ENCODE measurements at places on chromosomes 3 and 15.

DNA sequence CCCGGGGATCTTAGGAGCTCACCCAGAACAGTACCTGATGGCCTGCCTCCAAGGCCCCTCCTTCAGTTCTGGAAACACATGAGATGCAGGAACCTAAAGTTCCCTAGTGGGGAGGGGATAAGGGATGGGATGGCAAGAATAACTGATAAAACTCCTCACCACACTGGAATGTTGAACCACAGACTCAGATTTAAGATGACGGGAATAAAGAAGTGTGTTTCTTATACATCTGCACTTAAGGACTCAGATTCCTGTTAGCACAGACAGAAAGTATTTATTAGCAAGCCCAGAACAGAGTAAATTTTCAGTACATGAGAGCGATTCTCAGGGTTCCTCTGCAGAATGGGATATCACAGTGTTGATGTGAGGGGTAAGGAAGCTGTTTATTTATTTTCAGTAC, 245.2 kb downstream of the TLE3 start:
- H3K27me3 ChIP-seq = no peaks in the 10 kb centered on the region
- DNase-seq = peak; percentile 83
- H3K27ac ChIP-seq = no peak overlapping the region
- peaks cover 10% of the 10 kb centered on the region for H3K4me1 ChIP-seq

DNA sequence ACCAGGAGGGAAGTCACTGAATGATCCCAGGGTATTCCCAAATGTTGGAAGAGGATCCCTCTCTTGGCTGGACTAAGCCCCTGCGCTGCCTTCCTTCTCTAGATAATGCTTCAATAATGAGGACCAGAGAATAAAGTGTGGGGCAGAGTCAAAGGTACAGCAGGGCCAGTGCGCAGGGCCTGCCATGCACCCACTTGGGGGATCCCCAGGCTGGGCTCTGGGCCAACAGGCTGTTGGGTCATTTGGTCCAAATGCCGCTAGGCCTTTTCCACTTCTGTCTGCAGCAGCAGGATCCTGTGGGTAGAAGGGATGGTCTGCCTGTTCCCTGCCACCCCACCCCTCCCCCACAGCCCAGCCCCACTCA, 5.7 kb upstream of the CLK3 start:
- no peaks in the 10 kb centered on the region for H3K4me1 ChIP-seq
- no peak for DNase-seq
- H3K4me3 ChIP-seq = no peak overlapping the region
- no peak overlapping the region for H3K27ac ChIP-seq

DNA sequence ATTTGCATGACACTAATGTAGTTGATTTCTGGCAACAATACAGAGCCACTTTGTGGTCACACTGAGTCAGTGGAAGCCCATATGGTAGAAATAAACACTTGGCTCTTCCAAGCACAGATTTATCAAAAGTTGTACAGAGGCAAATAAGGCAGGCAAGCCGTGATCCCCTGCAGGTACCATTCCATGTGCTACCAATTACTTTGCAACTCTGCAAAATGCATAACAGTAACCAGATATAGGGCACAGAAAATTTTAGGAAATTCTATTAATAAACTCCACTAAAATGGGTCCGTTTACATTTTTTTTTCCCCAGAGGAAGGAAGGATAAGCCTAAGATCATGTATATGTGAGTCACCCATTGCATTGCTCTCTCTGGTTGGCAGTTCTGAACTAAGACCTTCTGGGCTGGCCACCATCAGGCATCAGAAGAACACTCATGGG, 103.1 kb upstream of the PTX3 start:
- H3K36me3 ChIP-seq = no peaks in the 10 kb centered on the region
- no peaks in the 10 kb centered on the region for H3K27me3 ChIP-seq
- DNase-seq = peak; percentile 81
- no peak overlapping the region for H3K4me3 ChIP-seq
- H3K4me1 ChIP-seq = peaks cover 19% of the 10 kb centered on the region

GRCh38 chr15:67854358-67854757, 14.5 kb upstream of the RNU6-1 start:
- DNase-seq = no peak
- no peaks in the 10 kb centered on the region for H3K4me1 ChIP-seq
- peaks cover 2% of the 10 kb centered on the region for H3K27me3 ChIP-seq
- no peak overlapping the region for H3K4me3 ChIP-seq

DNA sequence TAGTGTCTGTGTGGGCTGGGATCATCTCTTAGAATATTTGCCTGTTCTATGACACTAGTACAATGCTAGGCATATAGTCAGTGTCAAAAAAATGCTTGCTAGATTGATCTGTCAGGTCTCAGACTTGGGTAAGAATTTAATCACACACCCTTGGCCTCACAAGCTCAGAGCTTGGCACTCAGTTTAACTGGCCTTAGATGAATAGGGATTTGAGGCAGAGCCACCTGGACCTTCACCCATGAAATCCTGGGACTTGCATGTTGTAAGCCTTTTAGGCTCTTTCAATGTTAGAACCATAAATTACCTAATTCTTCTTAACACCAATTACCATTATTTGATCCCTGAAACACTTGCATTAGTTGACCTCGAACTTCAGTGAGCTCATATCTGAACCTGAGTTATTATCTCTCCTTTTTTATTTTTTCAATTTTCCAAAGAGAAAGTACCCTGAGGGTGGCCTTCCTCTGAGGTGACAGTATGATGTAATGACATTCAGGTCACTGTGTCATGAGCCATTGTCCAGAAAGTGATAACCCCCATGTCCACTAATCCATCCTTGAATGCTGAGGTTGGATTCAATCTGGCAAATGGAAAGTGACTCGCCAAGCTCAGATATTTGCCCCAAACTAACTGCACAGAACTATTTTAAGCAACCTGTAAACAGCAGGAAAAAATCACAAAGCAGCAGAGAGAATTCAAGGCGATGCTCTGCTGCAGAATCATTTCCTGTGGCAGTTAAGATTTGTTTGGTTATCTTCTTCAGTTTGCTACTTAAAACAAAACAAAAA, 615.2 kb upstream of the NR2F2 start:
- DNase-seq = no peak
- no peak overlapping the region for H3K27ac ChIP-seq
- no peaks in the 10 kb centered on the region for H3K27me3 ChIP-seq
- H3K4me3 ChIP-seq = no peak overlapping the region

- no peak overlapping the region for H3K4me3 ChIP-seq
- H3K27ac ChIP-seq = no peak overlapping the region
- H3K36me3 ChIP-seq = peaks cover 2% of the 10 kb centered on the region
- H3K27me3 ChIP-seq = no peaks in the 10 kb centered on the region
Measured at GRCh38 chr3:47613722-47614121, 35.1 kb upstream of the CSPG5 start.

DNA sequence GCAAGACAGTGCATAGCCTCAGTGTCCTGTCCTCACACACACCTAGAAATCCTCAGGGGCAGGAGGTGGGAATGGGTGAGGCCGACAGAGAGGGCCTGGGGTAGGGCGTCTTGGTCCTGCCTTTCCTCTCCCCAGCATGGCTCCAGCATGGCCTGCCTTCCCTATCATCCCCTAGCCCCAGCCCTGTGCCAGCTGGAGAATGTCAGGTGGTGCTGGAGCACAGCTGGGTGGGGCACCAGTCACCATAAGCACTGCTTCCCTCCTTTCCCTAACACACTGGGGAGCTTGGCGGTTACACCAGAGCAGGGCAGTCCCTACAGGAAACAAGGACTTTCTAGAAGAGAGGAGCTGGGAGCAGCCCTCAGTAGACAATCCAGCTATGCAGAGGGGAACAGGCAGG, 236.8 kb downstream of the KLF13 start:
- H3K27me3 ChIP-seq = no peaks in the 10 kb centered on the region
- H3K4me1 ChIP-seq = no peaks in the 10 kb centered on the region
- DNase-seq = no peak
- H3K4me3 ChIP-seq = no peak overlapping the region
- H3K27ac ChIP-seq = no peak overlapping the region

GRCh38 chr3:133989936-133990702, 39.6 kb downstream of the SLCO2A1 start:
- H3K27me3 ChIP-seq = peaks cover 4% of the 10 kb centered on the region
- H3K4me1 ChIP-seq = no peaks in the 10 kb centered on the region
- no peak for DNase-seq
- no peak overlapping the region for H3K27ac ChIP-seq

GRCh38 chr3:13167064-13167743, 94.0 kb upstream of the IQSEC1 start:
- no peak for DNase-seq
- H3K36me3 ChIP-seq = no peaks in the 10 kb centered on the region
- no peaks in the 10 kb centered on the region for H3K27me3 ChIP-seq
- H3K27ac ChIP-seq = no peak overlapping the region
